ENCODE measurements at places on chromosomes 4 and X.

GRCh38 chr4:73869130-73870055, at the start of gene CXCL1:
CXCL1 (plus strand) TSS chr4:73869393; CDS start chr4:73869471, 78 bp downstream.
- DNase-seq = peak; percentile 63

- DNase-seq = no peak
Observed at GRCh38 chr4:7297881-7298280, 105.5 kb downstream of the SORCS2 start.

DNA sequence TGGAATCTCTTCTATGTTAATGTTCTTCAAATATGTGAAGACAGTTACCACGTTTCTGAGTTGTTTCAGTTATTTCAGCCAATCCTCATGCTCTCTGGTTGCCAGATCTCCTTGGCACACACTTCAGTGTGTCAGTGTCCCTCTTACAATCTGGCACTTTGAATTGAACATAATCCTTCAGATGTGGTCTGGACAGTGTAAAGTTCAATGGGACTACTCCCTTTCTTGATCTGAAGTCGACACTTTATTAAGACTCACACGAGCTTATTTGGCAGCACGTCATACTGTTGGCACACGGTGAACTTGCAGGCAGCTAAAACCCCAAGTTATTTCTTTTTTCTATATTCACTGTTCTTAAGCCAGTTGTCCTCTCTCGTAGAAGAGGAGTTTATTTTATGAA, 28.2 kb downstream of the ARSJ start:
- DNase-seq = peak; percentile 39

- peak; percentile 46 for DNase-seq
Observed at GRCh38 chr4:183360161-183360919, 38.1 kb upstream of the CLDN24 start.

- no peak for DNase-seq
Observed at GRCh38 chr4:153834901-153835300, 46.0 kb upstream of the SFRP2 start.

GRCh38 chr4:17619416-17620105, 5.1 kb downstream of the MED28 start:
- DNase-seq = no peak

- DNase-seq = no peak
Observed at GRCh38 chr4:5429747-5430146, 278.6 kb downstream of the EVC2 start.

GRCh38 chrX:33252306-33252825, 41.0 kb upstream of the DMD start:
- no peak for DNase-seq

DNA sequence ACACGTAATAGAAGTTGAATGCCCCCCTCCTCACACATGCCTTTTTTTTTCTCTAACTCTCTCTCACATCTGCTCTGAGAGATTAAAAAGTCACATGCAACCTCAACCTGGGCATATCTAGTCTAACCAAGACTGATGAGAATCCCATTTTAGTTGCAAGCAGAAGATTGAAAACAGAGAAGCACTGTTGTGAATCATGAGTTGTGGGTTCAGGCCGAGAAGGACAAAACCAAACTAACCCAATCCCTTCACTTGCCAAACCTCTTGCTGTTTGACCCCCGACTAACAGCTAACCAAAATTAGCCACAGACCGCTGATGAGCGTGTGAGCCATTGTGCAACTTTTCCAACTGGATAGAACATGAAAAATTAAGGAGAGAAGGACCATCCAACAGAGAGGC, 31.8 kb downstream of the CXCL1 start:
- DNase-seq = peak; percentile 51

DNA sequence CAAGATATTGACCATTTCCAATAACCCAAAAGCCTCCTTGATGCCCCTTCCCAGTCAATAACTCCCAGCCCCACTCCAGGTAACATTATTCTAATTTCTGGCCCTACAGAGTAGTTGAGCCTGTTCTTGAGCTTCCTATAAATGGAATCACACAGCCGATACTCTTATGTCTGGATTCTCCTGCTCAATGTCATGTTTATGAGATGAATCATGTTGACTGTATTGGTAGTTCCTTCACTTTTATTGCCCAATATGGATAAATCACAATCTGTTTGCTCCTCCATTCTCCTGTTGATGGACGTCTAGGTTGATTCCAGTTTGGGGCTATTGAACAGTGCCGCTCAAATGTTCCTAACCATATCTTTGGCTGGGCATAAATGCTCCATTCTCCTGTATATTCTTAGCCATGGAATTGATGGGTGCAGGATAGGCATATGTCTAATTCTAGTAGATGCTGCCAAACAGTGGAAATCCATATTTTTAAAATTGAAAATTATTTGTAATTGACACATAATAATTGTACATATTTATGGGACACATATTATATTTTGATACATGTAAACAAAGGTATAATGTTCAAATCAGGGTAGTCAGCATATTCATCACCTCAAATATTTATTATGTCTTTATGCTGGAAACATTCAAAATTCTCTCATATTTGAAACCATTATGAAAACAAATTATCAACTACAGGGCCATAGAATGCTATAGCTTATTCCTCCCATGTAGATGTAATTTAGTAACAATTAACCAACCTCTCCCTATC, 40.5 kb upstream of the SLC2A9 start:
- no peak for DNase-seq

DNA sequence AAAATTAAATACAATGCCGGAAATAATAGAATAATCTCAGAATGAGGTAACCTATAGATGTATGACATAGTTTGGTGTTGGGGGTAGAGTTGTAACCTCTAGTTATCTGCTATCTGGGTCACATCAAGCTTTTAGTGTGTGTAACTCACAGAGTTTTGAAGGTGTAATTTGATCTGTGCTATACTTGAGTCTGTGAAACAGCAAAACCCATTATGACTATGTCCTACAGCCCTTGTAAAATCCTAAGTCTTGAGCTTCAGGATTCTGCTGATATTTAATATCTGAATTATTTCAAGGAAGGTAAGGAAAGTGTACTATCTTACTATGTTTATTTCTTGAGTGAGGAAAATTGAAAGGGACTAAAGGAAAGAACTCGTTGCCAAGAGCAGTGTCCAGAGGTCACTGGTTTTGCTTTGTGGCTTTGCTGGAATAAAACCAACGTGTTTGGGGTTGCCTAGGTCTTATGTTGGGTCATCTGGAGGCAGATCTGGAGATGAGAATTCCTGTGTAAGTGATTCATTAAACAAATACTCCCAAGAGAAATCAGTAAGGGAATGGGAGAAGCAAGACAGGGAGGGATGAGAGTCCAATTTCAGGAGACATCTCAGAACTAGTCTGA, 107.8 kb upstream of the CBLL2 start:
- DNase-seq = no peak

DNA sequence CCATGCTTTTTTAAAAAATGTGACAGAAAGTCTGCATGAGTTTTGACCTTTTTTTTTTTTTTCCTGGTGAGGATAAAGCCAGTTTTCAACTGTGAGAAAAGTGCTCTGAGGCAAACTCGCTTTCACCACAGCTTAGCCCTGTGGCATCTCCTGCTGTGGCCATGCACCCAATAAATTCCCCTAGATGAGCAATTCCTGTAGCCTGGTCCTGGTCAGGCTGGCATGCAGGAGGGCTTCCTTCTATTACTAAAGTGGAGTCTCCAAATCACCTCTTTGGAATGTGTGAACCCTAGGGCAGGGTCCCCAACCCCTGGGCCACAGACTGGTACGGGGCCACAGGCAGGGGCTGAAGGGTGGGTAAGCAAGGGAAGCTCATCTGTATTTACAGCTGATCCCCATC, 265.4 kb downstream of the RAPGEF2 start:
- no peak for DNase-seq

DNA sequence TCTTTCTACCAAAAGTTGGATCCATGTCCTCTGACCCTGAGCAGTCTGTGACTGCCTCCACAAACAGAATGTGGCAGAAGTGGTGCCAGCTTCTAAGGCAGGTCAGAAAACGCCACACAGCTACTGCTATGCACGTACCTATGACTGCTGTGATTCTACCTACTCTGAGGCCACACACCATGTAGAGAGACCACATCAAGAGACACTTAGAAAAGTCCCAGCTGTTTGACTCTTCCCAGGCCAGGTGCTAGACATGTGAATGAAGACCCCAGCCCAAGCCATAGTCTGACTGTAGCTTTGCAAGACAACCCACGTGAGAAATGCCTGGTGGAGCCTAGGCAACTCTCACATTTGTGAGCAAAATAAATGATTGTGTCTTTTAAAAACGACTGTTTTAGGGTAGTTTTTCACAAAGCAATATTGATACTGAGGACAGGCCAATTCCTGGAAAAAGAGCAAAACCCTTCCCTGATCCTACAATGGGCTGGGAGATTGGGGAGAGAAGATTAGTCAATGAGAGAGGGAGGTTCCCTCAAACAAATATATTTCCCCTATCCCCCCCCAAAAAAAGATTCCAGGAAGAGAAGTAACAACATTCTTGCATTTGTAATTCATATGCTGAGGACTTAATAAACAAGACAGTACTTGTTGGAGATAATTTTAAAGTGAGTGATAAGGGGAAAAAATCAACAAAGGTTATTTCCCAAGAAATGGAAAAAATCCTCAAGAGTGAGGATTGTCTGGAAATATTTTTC, 33.3 kb downstream of the FRYL start:
- no peak for DNase-seq

DNA sequence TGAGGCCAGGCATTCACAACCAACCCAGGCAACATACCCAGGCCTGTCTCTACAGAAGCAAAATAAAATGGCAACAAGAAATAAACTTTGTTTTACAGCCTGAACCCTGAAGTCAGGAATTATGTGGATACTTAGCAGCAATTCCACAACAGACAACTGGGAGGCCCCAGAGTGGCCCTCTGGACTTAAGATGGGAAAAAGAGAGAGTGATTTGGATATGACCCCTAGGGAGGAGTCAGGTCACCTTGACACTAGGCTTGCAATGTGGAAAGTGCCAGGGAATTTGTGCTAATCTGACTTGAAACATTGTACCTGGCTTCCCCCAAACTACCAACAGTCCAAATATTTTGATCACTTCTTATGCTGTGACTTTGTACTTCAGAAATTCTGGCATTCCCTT, 193.1 kb downstream of the PARM1 start:
- DNase-seq = no peak

DNA sequence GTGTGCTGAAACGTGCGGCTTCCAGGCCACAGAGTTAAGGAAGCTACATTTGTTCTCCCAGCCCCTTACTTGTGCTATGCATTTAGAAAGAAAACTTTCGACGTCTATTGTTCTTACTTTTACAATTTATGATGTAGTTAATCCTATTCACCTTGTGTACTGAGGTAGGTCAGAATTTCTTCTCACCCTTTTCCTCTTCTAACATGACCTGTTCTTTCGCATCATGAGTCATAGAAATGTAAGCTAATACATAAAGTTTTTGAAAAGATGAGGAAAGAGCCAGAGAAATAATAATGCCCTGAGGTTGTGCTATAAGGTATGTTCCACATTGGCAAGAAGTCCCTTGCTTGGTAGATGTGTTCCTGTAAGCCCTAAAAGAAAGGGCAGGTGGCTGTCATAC, 298.3 kb downstream of the TRIML1 start:
- no peak for DNase-seq

DNA sequence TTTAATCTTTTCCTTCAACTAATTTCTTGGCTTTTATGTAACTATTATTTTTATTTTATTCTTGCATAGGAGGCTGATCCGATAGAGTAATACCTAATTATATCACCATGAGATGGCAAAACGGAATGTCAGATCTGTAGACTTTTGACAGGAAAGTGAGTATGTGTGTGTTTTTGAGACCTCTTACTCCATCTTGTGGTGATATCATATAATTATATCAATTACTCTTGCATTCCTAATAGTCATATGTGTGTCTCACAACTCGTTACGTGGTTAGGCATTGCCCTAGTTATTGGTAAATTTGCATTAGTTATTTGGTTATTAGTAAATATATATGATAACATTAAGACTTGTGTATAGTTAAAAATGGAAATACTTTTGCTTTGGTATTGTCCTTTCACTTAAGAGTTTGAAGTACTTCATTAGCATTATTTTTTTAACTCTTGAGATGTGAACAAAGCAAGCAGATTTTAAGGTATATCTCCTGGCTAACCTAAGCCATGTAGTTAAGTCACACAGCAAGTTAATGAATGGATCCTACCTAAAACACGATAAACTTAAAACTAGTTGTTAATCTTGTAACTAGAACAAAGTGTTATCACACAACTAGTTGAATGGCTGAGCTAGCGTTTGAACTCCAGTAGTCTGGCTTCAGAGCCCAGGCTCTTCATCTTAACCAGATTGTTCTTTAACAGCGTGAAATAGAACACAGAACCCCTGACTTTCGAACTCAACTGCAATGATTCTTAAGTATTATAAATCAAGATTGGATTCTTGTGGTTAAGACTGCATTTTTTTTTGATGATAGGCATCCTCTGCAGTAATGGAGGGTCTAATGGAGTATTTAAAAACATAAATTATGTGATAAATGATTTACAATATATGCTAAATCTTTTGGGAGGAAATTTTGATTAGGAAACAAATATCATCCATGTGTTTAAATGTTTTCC, 67.1 kb downstream of the PGRMC2 start:
- peak; percentile 47 for DNase-seq

GRCh38 chr4:125244848-125245450, 69.8 kb upstream of the FAT4 start:
- DNase-seq = peak; percentile 14

DNA sequence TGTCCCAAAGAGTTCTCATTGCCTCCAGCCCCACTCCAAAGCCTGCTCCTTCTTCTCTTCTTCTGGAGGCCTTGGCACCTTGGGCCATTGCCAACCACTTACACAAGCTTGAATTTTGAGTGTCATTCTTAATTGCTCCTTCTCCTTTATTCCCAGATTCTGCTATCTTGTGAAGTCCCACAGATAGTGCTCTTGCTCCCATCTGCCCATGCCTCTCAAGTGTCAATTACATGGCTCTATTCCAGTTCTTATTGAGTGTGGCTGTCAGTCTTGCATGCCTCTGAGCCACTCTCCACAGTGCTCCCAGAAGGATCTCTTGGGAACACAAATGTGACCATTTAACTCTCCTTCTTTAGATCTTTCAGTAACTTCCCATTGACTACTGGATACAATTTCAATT, 117.3 kb upstream of the SFRP2 start:
- no peak for DNase-seq

- no peak for DNase-seq
Observed at GRCh38 chrX:75963774-75964173, 178.7 kb upstream of the MAGEE2 start.

- no peak for DNase-seq
Observed at GRCh38 chr4:98170035-98170434, 26.8 kb upstream of the STPG2 start.

GRCh38 chr4:81818385-81818920, 346.7 kb upstream of the RASGEF1B start:
- no peak for DNase-seq

Measured in AG20443 (cell line).